Activated CD4-positive, alpha-beta T cell treated with anti-CD3 and anti-CD28 coated beads, Interleukin-2, amount 10 ng/mL, durations not matched to agents 7 days and 5 days (primary cell): ENCODE measurements at places on chromosomes 11 and 22. TPM values are rescaled to one million over a fixed set of nuclear protein-coding genes. Genes with fewer than 3 reads are reported as not detected.

GRCh38 chr11:48107188-48107704, 109.4 kb upstream of the OR4B1 start:
- peak overlapping the region; percentile 79 for H3K27ac ChIP-seq
- DNase-seq, result no peak
- no peak overlapping the region for H3K4me3 ChIP-seq
- no peaks in the 10 kb centered on the region for H3K27me3 ChIP-seq
- H3K4me1 ChIP-seq, result peaks cover 71% of the 10 kb centered on the region
- H3K36me3 ChIP-seq, result peaks cover 25% of the 10 kb centered on the region

ZBTB16 gene
- 7.6 TPM for total RNA-seq

DNA sequence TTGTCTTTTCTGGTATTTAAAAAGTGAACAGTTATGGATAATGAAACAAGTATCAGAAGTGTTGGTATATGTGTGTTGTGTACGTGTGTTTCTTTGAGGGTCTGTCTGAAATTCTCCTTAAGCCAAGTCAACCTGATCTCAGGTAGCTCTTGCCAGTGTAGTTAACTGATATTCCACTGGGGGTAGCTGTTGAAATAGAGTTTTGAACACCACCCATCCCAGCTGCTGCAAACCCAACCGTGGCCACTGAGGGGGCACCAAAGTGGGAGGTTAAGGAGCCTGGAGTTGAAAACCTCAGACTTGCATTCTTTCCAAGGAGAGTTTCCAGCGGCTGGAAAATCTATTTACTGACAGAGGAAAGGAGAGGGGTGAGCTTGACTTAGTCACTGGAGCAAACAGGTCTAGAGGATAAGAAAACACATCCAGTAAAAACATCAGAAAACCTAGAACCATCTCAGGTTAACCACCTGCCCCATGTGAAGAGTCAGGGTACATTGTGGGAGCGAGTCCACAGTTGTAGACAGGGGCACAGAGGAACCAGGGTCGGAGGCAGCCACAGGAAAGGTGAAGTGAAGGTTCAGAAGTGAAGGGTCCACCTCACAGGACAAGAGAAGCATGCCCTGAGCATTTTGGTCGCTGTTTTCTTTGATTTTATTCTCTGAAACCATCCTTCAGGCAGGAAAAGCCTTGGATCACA, 8.8 kb upstream of the CUL5 start:
- H3K27ac ChIP-seq, result no peak overlapping the region
- DNase-seq, result peak; percentile 35
- H3K4me1 ChIP-seq, result no peaks in the 10 kb centered on the region
- no peaks in the 10 kb centered on the region for H3K36me3 ChIP-seq
- H3K4me3 ChIP-seq, result no peak overlapping the region

VWCE gene
- 1.6 TPM for total RNA-seq

F2 gene
- total RNA-seq, result not detected

GRCh38 chr11:24513479-24514218, 16.8 kb downstream of the LUZP2 start:
- DNase-seq, result no peak
- H3K27me3 ChIP-seq, result no peaks in the 10 kb centered on the region
- H3K27ac ChIP-seq, result no peak overlapping the region
- H3K4me1 ChIP-seq, result no peaks in the 10 kb centered on the region
- no peak overlapping the region for H3K4me3 ChIP-seq
